ENCODE measurements at places on chromosomes 6 and 20.
A peak's percentile ranks its signal among the peaks of the same experiment; 100 is the strongest.

DNA sequence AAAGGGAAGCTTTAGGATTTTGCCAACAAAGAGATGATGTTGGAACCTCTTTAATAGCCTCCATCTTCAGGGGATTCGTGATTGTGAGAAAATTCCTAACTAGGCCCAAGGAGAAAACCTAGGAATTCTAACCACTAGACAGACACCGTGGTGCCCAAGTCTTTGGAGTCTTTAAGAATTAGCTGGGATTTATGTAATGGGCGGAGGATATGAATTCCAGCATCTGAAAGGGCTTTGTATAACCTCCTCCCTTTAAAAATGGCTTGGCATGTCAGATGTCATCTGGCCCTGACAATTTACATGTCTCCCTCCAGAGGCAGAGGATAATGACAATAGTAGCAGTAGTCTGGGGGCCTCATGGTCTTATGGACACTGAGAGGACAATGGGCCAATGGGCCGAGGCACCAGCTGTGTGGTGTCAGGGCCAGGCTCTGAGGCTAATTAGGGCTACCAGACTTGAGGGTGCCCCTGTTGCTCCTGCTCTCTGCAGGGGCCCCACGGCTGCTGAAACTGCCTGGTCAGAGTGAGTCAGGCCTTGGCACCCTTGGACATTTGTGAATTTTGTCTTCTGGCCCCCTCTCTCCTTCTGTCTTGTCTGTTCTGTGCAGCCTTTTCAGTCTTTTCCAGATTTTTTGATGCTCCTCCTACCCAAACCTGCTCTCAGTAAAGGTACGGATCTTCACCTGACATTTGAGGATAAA lies 113.9 kb downstream of the EDN1 start:
- peaks cover 16% of the 10 kb centered on the region for H3K4me1 ChIP-seq
- H3K27me3 ChIP-seq = no peaks in the 10 kb centered on the region
- no peak overlapping the region for H3K4me3 ChIP-seq

GRCh38 chr6:89599727-89600126 lies 38.8 kb downstream of the LYRM2 start:
- H3K36me3 ChIP-seq = peaks cover 20% of the 10 kb centered on the region
- H3K4me3 ChIP-seq = no peak overlapping the region
- no peak overlapping the region for H3K27ac ChIP-seq
- H3K27me3 ChIP-seq = no peaks in the 10 kb centered on the region
- no peak for DNase-seq

DNA sequence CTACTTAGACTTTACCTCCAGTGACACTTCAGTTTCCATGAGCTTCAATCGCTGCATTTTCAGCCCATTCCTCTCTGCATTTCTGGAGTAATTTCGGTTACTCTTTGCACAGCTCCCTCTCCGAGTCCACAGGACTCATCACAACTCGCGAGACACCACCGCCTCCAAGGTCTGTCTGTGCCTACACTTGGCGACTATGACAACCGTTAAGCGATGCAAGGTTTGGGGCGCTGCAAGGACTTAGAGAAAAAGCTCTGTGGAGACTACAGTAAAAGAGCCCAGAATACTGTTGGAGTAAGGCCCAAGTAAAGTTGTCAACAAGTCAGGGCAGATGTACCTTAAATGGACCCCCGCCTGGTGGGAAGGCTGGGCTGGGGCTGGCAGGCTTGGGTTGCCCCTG lies 95.7 kb upstream of the RPS6KA2 start:
- no peak overlapping the region for H3K4me3 ChIP-seq
- no peak overlapping the region for H3K27ac ChIP-seq
- no peak for DNase-seq
- H3K36me3 ChIP-seq = no peaks in the 10 kb centered on the region

DNA sequence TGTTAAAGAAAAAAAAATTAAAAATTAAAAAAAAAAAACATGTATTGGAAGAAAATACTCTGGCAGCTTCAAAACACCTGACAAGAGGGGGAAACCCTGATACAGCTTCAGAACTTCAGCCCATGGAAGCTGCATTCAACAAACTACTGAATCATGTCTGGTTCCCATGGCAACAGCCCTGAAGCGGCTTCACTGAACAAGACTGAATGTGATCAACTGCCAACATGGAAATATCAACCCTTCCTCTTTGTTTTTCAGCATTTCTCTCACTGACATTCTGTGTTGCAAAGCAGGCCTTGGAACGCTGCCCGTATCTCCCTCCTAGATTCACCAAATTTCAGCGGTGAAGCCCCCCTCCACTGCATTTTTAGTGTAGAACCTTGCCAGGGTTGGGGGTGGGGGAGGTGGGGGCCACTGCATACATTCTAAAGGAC lies 91.3 kb upstream of the SHLD1 start:
- H3K27me3 ChIP-seq = no peaks in the 10 kb centered on the region
- H3K36me3 ChIP-seq = no peaks in the 10 kb centered on the region
- no peak overlapping the region for H3K4me3 ChIP-seq
- DNase-seq = no peak
- peaks cover 12% of the 10 kb centered on the region for H3K4me1 ChIP-seq

DNA sequence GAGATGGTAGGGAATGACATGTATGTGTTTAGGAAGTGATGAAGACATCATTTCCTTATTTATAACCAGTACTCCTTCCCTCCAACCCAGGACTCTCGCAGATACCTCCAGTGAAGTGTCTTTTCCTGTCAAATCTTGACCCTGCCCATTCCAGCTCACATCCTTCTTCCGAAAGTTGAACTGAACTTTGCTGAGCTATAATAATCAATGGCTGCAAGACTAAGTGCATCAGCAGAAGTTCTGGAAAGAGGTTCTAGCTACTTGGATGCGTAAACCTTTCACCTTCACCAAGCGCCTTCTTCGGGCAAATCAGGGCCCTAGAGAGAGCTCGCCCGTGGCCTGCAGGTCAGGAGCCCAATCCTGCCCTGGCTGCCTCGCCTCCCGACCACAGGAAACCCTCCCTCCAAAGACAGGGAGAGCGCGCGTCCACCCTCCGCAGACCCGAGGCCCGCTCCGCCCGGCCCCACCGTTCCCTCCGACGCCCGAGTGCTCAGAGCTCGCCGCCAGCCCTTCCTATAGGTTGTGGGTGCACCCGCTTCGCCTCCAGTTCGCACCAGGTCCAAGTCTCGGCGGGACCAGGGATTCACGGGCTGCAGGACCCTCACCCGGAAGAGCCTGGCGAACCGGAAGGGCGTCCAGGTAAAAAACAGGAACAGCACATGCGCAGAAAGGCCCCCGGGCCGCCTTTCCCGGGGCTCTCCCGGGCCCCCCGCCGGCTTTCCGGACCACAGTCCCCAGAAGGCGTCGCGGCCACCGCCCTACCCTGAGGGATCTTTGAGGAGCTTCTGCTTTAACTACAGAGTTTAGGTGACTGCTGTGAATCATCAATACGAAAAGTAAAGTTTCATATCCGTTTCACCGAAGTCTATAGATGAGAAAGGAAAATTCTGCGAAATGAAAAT lies at the start of gene ZNF334:
Gene ZNF334, minus strand, starts transcription at position 617 of the 902 bp plus-strand sequence. CDS start 1,457 bp downstream, outside the sequence.
- peak within 1 kb of the TSS; percentile 93 for H3K4me3 ChIP-seq
- H3K4me1 ChIP-seq = peaks cover 2% of the 10 kb centered on the region
- peak; percentile 63 for DNase-seq

GRCh38 chr20:32772046-32772445 lies 9.9 kb downstream of the DNMT3B start:
- H3K27ac ChIP-seq = no peak overlapping the region
- H3K27me3 ChIP-seq = no peaks in the 10 kb centered on the region
- no peak overlapping the region for H3K4me3 ChIP-seq
- no peak for DNase-seq

GRCh38 chr20:19996222-19996621 lies 20.9 kb upstream of the NAA20 start:
- H3K4me3 ChIP-seq = no peak overlapping the region
- peaks cover 15% of the 10 kb centered on the region for H3K4me1 ChIP-seq
- DNase-seq = no peak
- H3K27ac ChIP-seq = no peak overlapping the region
- H3K27me3 ChIP-seq = peaks cover 3% of the 10 kb centered on the region
- peaks cover 26% of the 10 kb centered on the region for H3K36me3 ChIP-seq

- DNase-seq = no peak
- no peaks in the 10 kb centered on the region for H3K4me1 ChIP-seq
- no peaks in the 10 kb centered on the region for H3K27me3 ChIP-seq
- H3K4me3 ChIP-seq = no peak overlapping the region
- no peak overlapping the region for H3K27ac ChIP-seq
These were observed 39.3 kb upstream of the SMLR1 start for GRCh38 chr6:130787726-130788500.

All from endothelial cell (in vitro differentiated cells).